ENCODE measurements at places on chromosomes 7 and 10.

GRCh38 chr7:106644999-106645398 is 16.0 kb downstream of the CCDC71L start:
- no peak for DNase-seq

GRCh38 chr10:64648915-64649314 is 1127.7 kb downstream of the REEP3 start:
- DNase-seq, result peak; percentile 64

GRCh38 chr7:1386623-1387220 is 72.5 kb downstream of the MICALL2 start:
- DNase-seq, result no peak

- peak; percentile 54 for DNase-seq
These were observed 100.1 kb downstream of the HIP1 start for GRCh38 chr7:75638594-75639070.

DNA sequence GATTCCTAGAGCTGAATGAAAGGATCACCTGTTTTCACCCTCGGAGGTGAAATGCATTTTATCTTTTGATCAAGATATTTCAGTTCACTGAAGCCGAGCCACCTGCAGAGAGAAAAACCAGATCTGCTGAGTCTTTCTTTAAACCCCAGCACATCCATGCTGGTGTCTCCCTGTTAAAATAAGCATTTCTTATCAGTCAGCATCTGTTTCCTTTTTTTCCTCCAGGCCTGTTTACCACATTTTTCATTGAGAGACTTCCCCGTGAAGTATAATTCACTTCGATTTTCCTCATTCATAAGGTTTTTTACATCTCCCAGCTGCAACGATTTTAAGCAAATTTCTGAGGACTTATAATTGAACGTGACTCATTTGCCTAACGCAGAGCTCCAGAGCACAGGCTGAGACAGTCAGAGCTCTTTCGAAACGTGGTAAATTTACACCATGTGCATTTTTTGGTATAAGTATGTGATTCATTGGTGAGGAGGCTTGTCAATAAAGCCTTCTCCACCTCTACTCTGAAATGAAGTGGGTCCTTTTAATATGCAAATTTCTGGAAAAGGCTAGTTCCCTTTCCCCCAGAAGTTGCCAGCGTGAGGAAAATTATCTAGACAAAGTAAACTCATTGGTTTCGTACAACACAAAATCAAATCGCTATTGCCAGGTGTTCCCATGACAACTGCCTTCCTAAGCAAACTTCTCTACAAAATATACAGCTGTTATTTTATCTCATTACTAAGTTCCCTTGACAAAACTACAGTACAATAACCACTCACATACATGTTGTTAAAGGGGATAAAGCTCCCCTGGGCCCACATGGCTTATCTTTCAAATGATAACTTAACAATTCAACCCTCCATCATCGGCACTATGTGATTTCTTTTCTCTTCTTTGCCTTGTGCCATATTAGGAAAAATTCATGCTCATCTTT is 374.8 kb upstream of the AKR1E2 start:
- DNase-seq, result no peak

GRCh38 chr10:58082248-58082647 is 185.4 kb downstream of the IPMK start:
- DNase-seq, result no peak

GRCh38 chr7:27782849-27783248 is 42.9 kb downstream of the TAX1BP1 start:
- no peak for DNase-seq

DNA sequence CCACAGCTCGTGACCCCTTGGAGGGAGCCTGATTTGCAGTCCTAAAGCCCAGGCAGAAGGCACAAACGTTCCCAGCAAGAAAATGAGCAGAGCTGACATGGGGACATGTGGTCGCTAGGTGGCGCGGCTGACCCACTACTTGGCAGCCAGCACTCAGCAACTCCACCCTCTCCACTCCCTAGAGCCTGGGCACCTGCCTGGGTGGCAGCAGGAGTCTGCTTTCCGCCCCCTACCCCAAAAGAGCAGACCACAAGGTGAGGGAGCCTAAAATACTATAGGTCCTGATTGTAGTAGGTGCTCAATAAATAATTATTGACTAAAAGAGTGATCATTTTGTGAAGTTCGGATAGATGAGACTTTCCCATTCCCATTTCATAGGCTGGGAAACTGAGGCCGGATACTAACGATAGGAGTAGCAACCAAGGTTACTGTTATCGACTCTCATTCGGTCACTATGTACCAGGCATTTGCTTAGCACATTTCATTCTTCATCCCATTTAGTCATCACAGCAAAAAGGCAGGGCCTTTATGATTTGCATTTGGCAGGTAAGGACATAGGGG is 57.4 kb downstream of the NEUROG3 start:
- peak; percentile 52 for DNase-seq

- no peak for DNase-seq
These were observed 61.6 kb downstream of the GRK5 start for GRCh38 chr10:119268871-119269506.

- DNase-seq, result no peak
These were observed 258.0 kb downstream of the CELF2 start for GRCh38 chr10:11275651-11276050.

- no peak for DNase-seq
These were observed 602.9 kb downstream of the IPMK start for GRCh38 chr10:57664815-57665214.

GRCh38 chr10:7243873-7244272 is 167.0 kb downstream of the SFMBT2 start:
- no peak for DNase-seq

GRCh38 chr10:17240096-17240495 is 12.1 kb downstream of the VIM start:
- DNase-seq, result no peak

DNA sequence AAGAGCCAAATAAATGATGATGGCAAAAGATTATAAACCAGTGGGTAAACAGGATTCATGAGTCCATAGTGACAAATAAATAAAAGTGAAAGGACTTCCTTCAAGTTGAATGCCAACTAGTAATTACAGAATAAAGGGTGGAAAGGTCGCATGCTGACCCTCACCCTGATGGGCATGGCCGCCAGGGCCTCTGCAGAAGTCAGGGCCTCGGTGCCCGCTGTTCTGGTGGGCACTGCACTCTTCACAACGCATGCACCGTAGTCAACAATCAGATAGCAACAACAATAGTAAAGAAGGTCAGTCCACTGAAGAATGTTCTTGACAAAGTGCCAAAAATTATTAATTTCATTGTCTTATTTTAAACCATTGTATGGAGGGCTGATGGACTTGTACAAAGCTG is 123.2 kb upstream of the LANCL2 start:
- DNase-seq, result no peak

GRCh38 chr7:151896086-151896485 is 19.2 kb upstream of the PRKAG2 start:
- no peak for DNase-seq
